ENCODE measurements at places on chromosomes 7 and 10.
A peak's percentile ranks its signal among the peaks of the same experiment; 100 is the strongest.

GRCh38 chr10:87504640-87505365, at the start of gene MINPP1:
Gene MINPP1, plus strand, starts transcription at chr10:87504893. Its CDS starts 23 bp downstream, at chr10:87504916.
- peak; percentile 43 for DNase-seq

- no peak for DNase-seq
Measured at GRCh38 chr7:8629504-8629903, 196.1 kb downstream of the NXPH1 start.

GRCh38 chr7:8384901-8385300, 48.5 kb upstream of the NXPH1 start:
- DNase-seq: no peak

DNA sequence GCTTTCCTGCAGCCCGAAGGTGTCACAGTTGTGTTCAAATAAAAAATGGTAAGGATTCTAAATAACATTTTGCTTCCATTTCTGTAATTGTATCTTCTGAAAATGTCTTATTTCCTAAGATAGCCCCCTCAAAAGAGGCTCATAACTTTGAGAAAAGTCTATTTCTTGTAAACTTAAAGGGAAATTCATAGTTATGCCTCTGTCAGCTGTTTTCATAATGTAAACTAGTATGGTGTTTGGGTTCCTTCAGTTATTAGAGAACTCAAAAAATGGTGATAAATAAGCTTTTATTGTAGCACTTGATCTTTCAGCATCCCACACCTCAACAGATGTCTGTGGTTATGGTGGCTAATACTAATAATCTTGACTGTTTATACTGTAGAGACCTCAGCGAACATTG, 57.1 kb downstream of the KLHDC10 start:
- DNase-seq: no peak

DNA sequence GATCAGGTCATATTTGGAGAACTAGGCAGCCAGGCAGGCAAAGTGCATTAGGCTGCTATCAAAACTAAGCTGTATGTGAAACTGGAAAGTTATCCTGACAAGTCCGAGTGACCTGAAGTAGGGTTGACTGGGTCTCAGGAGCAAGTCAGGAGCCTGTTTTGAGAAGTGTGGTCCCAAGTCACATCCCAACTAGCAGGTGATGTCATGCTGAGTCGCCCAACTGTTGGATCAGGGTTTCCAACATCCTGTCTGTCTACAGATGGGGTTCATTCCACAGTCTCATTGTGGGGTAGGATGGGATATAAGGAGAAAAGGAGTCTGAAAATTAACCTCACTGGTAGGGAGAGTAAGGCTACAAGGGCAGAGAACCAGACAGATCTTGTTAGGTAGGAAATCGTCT, 27.0 kb downstream of the SLC26A4 start:
- no peak for DNase-seq

GRCh38 chr7:4790078-4790465, 14.6 kb downstream of the AP5Z1 start:
- no peak for DNase-seq

- DNase-seq: no peak
Measured at GRCh38 chr10:110358869-110359629, 54.3 kb upstream of the SMNDC1 start.

DNA sequence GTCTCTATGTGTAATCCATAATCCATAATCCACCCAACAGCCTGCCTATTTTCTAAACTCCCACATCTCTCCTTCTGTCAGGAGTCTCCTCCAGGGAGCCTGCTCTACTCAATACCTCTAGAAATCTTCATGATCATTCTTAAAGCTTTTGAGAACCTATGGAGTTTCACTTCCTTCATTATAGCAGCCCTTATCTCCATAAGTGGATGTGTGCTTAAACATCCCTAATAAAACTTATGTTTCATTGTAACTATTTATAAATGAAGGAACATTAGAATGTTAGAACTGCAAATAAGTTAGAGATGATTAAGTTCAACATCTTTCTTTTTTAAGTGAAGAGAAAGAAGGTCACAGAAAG, 8.5 kb downstream of the CPED1 start:
- no peak for DNase-seq

DNA sequence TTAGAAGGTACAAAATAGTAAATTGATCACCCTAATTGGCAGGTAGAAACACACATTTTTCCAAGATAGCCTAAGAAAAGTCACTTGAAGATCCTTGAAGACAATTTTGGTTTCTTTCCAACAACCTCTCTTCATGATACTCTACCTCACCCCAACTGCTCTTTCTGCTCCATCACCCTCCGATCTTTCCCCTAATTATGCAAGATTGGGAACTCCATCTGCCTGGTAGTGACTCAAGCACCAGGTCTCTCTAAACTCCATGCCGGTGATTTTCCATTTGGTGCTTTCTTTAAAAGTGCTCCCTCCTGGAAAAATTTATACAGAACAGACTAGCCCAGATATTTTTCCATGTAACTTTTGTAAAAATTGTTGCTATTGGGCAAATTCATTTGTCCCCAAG, 1.1 kb upstream of the AKR1B1 start:
- DNase-seq: no peak

GRCh38 chr10:49744924-49745605, 17.1 kb downstream of the OGDHL start:
- no peak for DNase-seq

DNA sequence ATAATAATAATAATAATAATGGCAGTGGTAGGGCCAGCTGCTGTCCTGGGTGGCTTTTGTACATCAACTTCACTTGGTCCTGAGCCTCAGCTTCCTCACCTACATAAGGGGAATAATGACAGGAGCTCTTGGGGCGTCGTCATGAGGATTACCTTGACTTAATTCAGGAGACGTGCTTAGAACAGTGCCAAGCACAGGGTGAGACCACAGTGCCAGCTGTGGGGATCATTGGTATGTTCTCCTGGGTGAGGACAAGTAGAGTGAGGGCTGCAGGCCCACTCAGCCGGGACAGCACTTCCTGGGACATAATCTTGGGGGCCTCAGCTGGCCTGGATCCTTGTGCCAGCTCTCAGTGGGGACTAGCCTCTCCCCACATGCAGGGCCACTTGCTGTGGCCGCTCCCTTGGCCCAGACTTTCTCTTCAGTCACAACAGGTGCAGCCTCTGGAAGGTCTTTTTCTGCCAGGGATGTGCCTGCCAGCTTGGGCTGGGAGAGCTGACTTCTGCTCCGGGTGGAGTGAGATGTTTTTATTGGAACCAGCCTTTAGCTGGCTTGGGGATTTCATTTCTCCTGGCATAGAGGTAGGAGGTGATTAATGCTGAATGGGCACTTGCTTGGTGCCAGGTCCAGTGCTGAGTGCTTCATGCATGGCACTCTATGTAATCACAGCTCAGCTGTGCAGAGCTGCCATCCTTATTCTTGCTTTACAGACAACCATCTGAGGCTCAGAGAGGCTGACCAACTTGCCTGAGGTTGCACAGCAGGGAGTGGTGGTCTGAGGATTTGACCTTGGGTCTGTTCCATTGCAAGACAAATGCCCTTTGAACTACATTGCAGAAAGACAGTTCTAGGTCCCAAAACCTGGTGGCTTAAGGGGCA, 45.3 kb downstream of the TSPAN15 start:
- DNase-seq: no peak

GRCh38 chr10:56319386-56319785, 41.7 kb downstream of the ZWINT start:
- DNase-seq: no peak

DNA sequence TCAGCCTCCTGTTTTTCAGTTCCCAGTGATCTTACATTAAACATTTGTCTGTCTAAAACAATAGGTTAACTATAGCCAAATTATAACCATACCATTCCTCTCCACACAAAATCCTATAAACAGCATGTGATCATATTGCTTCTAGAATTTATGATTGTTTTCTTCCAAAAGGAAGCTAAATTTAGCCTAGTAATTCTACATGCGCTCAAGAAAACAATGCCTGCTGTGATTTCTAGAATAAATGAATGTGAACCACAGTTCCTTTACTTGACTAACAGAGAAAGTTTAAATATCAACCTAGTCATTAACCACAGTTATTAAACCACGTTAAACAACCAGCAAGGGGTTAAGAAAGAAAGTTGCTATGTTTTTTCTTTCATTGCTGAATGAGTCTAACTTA, 26.4 kb downstream of the MET start:
- DNase-seq: no peak

DNA sequence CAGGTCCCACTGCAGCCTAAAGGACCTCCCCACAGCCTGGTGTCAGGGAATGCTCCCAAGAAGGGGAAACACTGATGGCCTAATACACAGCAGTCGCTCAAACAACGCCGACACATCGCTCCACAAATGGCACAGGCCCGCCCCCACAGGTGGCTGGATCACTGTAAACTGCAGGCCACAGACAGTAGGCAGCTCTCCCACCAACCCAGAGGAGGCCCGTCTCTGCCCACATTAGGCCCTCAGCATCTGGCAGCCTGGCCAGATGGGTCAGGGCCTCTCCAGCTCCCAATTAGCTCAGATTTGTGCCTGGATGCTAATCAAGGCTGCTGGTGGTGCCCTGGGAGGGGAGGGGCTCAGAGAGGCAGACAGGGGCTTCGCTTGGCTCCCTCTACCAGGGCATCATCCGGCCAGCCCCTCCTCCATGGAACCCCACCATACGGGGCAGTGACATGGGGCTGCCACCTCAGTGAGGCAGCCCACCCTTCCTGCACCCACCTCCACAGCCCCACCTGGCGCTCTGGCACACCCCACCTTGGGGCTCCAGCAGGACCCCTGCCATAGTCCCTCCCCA, 42.7 kb downstream of the CAMK2B start:
- no peak for DNase-seq

DNA sequence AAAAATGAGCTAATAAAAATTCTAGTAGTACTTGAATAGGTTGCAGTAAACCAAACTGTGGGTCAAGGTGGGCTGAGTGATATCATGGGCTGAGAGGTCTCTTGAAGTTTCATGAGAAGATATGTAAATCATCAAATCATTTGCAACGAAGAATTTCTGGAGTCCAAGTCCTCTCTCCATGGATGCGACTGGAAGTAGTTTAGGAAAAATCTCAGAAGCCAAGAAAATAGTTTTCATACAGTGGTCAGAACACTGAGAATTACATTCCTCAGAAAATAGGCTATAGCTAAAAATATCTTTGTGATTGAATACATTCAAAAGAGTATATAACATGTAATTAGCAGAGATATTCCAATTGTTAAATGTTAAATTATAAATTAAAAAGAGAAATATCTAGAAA, 3.6 kb upstream of the IFIT1 start:
- no peak for DNase-seq

- no peak for DNase-seq
Measured at GRCh38 chr10:104197364-104197763, 34.8 kb downstream of the CFAP43 start.

GRCh38 chr7:4682621-4683042, 537 bp downstream of the FOXK1 start:
- no peak for DNase-seq

DNA sequence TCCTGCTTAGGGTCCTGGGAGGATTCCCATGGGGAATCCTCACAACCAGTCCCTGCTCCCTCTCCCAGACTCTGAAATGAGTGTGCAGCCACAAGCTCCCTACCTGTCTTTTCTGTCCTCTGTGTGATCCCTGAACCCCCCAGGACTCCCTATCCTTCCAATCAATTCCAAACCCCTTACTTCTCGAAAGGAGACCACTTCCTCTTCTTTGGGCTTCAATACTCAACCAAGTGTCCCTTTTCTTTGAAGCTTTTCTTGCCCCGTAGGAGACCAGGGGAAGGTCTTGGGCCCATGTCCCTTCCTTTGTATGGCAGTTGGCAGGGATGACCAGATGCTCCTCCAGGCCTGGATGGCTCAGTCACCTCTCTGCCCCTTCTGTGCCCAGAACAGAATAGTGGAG, 1.7 kb downstream of the AEBP1 start:
- no peak for DNase-seq

DNA sequence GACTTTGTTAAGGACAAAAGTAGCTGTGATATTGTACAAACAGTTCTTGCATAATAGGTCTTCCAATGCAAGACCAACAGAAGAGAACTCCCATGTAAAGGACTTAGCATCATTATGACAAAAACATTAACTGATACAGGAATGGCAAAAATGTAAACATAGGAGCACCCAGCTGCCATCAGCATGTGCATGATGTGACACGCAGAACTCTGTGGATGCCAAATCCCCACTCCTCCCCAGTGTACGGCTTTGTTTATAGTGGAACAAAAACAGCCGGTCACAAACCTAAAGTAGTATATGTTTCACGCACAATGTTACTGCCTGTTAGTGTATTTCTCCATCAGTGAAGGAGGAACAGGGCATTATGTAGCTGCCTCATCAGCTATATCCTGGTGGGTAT, 316.0 kb upstream of the AOAH start:
- no peak for DNase-seq

DNA sequence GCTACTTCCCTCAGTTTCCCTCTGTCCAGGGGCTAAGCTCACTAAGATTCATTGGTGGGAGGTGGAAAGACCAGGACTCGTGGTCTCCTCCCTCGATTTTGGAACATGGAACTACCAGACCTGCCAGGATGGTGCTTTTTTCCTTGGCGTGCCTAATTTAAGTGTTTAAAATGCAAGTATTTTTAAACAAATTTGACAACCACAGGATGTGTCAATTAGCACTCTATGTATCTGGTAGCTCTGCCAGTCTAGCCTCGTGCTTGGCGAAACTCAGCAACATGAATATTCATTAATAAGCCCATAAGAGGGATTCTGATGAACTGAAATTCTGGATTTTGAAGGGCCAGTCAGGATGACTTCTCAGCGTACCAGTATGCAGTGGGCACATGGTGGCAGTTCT, 145.0 kb upstream of the PRR15 start:
- no peak for DNase-seq

DNA sequence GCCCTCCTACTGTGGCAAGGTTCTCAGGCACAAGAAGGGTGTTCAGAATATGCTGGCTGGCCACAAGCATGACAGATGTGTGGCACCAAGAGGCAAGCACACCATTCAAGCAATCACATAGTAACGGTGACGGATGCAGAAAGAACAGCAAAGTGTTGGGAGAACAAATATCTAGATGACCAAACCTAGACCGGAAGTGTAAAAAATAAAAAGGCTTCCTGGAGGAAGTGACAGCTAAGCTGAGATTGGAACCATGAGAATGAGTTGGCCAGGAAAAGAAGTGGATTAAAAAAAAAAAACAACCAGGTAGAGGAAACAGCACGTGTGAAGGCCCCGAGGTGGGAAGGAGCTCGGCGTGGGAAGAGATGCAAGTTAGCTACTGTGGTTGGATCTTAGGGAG, 22.0 kb downstream of the GHRHR start:
- DNase-seq: no peak

Data from NCI-H2107 (cell line).